ENCODE measurements at places on chromosomes 6 and 20.

GRCh38 chr20:5741089-5741488 lies 9.1 kb upstream of the SHLD1 start:
- DNase-seq: no peak

DNA sequence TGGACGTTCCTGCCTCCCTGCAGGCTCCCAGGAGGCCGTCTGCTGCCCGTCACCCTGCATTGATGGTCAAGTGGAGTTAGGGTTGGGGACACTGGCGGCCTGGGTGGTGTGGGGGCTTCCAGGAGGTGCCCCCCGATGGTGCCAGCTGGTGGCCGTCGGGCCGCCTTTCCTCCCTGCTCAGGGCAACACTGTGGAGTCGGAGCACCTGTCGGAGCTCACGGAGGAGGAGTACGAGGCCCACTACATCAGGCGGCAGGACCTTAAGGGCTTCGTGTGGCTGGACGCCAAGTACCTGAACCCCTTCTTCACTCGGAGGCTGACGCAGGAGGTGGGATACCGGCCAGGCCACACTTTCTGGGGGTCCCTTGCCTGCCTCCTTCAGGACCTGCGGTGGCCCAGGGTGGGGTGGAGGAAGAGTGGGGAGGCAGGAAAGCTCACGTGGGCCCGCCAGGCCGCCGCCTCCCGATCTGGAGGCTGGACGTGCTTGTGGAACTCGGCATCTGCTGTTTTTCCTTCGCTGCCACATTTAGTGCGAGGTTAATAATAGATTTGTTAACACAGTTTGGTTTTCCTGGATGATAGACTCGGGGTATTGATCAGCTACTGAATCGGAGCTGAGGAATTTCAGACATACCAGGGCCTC lies 28.6 kb downstream of the SPATA2 start:
- DNase-seq: no peak

GRCh38 chr20:52748285-52748932 lies 223.7 kb upstream of the TSHZ2 start:
- DNase-seq: no peak

GRCh38 chr20:9344083-9344920 lies 170.1 kb upstream of the LAMP5 start:
- DNase-seq: no peak

GRCh38 chr6:31358302-31358701 lies 1.3 kb upstream of the HLA-B start:
- no peak for DNase-seq
